ENCODE measurements at places on chromosomes 13 and 19. TPM values are rescaled to one million over a fixed set of nuclear protein-coding genes. Genes with fewer than 3 reads are reported as not detected.

- DNase-seq = no peak
Measured at GRCh38 chr13:113672002-113672651, 5.1 kb downstream of the GRK1 start.

GRCh38 chr13:39766464-39767158 is 111.1 kb downstream of the COG6 start:
- DNase-seq = no peak

GRCh38 chr13:43528992-43529391 is 257.8 kb downstream of the ENOX1 start:
- no peak for DNase-seq

The KIR3DL1 gene
- total RNA-seq = not detected

The SF3A2 gene
- total RNA-seq = 76.6 TPM

DNA sequence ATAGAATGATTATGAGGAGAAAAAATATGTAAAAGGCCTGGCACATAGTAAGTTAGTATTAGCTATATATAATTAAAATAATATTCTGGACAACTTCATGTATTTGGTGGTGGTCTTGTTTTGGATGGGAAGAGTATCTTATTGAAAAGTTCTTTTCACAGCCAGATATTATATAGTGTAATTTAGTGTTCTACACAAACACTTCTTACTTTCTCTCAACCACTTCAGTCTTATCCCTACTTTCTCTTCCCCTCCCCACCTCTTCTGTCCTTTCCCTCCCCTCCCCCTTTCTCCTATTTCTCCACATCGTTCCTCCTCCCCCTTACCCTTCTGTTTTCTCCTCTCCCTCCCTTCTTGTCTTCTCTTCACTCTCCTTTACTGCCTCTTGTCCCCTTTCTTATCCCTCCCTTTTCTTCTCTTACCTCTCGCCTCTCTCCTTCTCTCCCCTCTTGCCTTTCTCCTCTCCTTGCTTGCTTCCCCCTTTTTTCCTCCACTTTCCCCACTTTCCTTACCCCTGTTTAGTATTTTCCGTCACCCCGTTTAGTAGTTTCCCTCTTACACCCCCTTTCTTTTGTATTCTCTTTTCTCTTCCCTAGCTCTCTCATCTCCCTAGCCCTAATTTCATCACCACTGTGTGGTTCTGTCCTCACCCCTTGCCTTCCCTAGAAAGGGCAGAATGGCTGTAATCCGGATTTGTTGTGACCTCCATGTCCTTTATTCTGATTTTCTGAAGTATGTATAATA is 107.2 kb upstream of the MLNR start:
- DNase-seq = no peak

The PCP2 gene
- not detected for total RNA-seq

DNA sequence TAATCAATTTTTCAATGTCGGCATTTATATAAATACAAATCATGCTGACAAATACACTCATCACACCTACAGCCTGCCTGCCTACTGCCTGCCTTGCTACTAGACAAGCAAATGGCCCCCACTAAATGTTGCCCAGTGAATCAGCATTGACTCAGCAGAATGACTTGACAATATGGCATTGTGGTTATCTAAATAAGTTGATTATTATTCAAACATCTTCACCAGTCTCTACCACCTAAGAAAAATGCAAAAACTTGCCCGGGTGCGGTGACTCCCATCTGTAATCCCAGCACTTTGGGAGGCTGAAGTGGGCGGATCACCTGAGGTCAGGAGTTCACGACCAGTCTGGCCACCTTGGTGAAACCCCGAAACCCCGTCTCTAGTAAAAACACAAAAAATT is 296.1 kb downstream of the PCDH9 start:
- peak; percentile 93 for DNase-seq

- DNase-seq = no peak
Measured at GRCh38 chr19:1101337-1101698, 2.5 kb upstream of the GPX4 start.

- no peak for DNase-seq
Measured at GRCh38 chr13:21040120-21040826, 21.1 kb downstream of the LATS2 start.

DNA sequence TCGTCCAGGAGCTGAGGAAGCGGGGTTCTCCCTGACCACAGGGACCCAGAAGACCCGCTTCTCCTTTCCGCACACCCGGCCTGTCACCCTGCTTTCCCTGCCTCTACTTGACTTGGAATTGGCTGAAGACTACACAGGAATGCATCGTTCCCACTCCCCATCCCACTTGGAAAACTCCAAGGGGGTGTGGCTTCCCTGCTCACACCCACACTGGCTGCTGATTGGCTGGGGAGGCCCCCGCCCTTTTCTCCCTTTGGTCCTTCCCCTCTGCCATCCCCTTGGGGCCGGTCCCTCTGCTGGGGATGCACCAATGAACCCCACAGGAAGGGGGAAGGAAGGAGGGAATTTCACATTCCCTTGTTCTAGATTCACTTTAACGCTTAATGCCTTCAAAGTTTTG is 18.9 kb downstream of the VASP start:
- peak; percentile 50 for DNase-seq

GRCh38 chr13:83753912-83754624 is 128.2 kb downstream of the SLITRK1 start:
- DNase-seq = peak; percentile 12

The GZMM gene
- total RNA-seq = 0.70 TPM

All from astrocyte (in vitro differentiated cells and primary cell).